ENCODE measurements at places on chromosomes 5 and 9.

- no peak for DNase-seq
Measured at GRCh38 chr9:73129941-73130685, 21.6 kb upstream of the ANXA1 start.

- no peak for DNase-seq
Measured at GRCh38 chr5:131538177-131538593, 96.8 kb downstream of the RAPGEF6 start.

- no peak for DNase-seq
Measured at GRCh38 chr5:171978016-171978415, 28.4 kb downstream of the FBXW11 start.

GRCh38 chr5:143882520-143882919 is 70.6 kb downstream of the HMHB1 start:
- no peak for DNase-seq

GRCh38 chr5:14551211-14551610 is 30.4 kb upstream of the OTULINL start:
- DNase-seq: no peak

DNA sequence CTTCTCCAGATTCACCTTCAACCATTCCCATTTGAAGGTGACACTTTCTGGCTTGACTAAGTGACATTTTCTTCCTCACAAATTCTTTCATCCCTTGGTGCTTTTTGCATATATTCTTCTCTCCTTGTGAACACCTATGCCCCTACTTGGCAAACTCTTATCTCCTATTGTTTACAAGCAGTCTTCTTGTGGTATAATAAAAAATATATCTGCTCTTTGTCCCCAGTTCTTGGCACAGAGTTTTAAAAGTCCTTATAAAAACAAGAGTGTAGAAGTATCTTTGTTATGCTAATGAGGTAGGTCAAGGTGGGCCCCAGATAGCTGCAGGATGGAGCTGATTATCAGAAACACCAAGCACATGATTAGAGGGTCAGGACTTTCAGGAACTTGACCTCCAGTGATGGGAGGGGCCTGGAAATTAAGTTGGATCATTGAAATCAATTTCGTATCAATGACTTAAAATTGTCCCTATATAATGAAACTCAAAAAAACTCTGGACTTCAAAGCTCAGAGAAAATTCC is 38.0 kb downstream of the TMEM161B start:
- DNase-seq: no peak

- no peak for DNase-seq
Measured at GRCh38 chr9:71755230-71755629, 13.1 kb downstream of the CEMIP2 start.

GRCh38 chr5:142600611-142601358 is 85.1 kb downstream of the FGF1 start:
- no peak for DNase-seq

- no peak for DNase-seq
Measured at GRCh38 chr9:20557890-20558565, 64.3 kb downstream of the MLLT3 start.

- DNase-seq: no peak
Measured at GRCh38 chr5:134568761-134569695, 43.6 kb downstream of the JADE2 start.

DNA sequence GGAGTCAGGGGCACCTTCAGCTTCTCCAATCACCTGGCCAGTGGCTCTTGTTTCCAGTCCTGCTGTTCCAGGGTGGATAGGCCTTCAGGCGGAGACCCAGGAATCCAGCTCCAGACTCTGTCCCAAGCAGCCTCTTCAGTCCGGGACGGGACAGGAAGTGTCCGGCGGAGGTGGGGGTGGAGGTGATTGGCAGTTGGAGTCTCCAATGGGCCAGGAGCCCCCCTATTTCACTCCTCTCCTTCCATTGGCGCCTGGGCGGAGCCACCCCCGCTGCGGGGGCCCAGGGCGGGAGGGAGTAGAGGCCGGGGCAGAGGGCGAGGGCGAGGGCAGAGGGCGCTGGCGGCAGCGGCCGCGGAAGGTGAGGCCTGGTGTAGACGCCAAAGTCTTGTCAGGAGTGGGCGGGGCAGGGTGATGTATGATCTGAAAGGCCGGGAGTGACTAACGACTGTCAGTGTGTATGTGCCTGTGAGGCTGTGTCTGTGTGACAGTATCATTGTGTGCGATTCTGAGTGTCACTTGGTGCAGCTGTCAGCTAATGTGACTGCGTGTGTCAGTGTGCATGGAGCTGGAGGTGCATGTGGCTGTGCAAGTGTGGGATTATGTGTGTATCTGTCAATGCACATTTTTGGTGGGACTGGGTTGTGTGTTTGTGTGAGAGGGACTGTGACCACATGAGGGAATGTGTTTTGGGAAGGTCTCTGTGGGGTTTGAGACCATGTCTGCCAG is at the start of gene IL11RA:
Gene IL11RA, plus strand, starts transcription at position 310 of the 726 bp plus-strand sequence. CDS start 3,033 bp downstream, outside the sequence.
- peak; percentile 47 for DNase-seq

GRCh38 chr5:80816590-80816989 is 143.6 kb upstream of the RASGRF2 start:
- DNase-seq: no peak

GRCh38 chr5:140338336-140338735 is 8.1 kb downstream of the HBEGF start:
- no peak for DNase-seq

- DNase-seq: no peak
Measured at GRCh38 chr9:84808416-84808815, 138.9 kb downstream of the NTRK2 start.

GRCh38 chr5:155290937-155291336 is 277.4 kb downstream of the KIF4B start:
- DNase-seq: no peak

DNA sequence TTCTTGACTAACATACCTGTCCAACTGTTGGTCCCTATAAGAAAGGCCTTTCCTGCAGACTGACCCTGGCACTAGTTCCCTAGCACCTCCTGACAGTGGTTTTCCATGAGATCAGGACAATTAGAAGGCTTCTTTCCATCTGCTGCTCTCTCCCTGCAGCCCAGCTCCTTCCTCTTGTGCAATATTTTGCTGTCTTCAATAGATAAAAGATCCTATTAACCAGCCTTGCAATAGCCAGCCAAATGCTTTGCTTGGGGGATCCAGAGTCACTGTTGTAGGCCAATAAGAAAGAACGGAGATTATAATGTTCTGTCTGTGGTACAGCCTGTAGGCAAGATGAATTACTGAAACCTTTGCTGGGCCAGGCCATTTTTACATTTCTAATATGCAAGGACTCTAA is 18.4 kb upstream of the NME5 start:
- DNase-seq: no peak

DNA sequence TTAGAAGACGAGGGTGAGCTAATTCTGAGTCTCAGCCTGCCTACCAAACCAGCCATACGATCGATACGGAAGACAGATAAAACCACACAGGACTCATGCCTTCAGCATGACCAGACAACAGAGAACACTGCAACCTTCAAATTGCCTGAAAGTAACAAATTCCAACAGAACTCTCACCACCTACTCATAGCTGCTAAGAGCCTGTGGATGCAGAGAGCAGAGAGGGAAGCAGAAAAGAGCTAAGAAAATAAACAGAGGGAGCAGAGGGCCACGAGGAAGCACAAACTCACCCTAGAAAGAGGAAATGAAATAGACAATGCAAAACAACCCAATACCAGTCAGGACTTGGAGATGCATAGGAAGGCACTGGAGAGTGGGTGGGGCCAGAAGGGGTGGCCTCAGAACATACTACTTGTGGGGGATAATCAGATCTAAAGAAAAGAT is 86.7 kb upstream of the TAS2R1 start:
- no peak for DNase-seq

DNA sequence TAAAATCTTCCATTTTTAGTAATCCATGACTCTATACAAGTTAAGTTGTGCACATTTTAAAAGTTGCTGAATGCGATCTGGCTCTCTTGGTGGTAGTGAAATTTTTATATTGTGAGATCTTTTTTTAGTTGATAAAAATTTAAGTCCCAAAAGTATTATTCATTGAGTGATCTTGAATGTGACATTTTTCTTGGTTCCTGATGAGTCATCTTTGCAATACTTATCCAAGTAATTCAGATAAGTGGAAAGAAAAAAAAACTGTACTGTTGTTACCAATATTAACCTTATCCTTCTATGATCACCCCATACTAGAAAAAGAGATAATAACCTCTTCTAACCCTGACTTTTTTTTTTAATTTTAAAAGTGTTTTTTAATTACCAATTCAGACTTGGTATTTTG is 601.3 kb downstream of the PSAT1 start:
- DNase-seq: no peak

- no peak for DNase-seq
Measured at GRCh38 chr9:3912817-3913216, 387.0 kb upstream of the RFX3 start.

GRCh38 chr5:158086856-158087255 is 227.9 kb upstream of the CLINT1 start:
- DNase-seq: no peak

GRCh38 chr9:114367366-114367765 is 20.4 kb downstream of the AKNA start:
- no peak for DNase-seq

GRCh38 chr5:28110781-28111180 is 1072.4 kb upstream of the CDH9 start:
- no peak for DNase-seq

DNA sequence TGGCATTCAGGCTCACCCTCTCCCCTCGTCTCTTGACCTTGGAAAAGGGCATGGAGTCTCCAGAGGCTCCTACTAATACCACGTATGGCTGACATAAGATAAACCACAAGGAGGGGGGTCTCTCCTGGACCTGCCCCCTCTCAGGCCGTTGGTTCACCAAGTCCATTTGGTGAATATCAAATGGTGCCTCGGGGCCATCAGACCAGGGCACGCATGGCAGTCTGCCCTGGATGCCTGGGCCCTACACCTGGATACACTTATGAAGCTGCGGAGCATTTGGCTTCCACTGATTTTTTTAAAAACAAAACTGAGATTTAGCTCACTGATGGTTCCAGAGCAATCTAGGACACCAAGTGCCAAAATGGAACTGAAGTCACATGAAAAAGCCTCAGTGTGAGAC is 40.3 kb upstream of the ZNF622 start:
- DNase-seq: no peak

- DNase-seq: no peak
Measured at GRCh38 chr5:157308836-157309465, 43.0 kb downstream of the CYFIP2 start.

DNA sequence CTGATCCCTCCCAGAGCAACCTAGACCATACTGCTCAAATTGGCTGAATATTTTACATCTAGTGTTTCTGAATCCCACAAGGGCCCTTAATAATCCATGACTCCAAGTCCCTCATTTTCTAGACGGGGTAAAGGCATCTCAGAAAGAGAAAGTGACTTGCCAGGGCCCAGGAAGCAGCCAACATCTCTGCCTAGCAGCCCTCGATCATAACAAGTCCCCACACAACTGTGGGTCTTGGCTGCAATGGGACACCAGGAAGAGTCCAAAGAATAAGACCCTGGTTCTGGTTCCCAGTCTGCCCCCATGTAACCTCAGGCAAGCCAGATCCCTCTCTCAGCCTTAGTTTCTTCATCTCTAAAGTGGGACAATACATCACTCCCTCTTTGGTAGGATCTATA is 6.3 kb downstream of the ANXA6 start:
- DNase-seq: peak; percentile 39

DNA sequence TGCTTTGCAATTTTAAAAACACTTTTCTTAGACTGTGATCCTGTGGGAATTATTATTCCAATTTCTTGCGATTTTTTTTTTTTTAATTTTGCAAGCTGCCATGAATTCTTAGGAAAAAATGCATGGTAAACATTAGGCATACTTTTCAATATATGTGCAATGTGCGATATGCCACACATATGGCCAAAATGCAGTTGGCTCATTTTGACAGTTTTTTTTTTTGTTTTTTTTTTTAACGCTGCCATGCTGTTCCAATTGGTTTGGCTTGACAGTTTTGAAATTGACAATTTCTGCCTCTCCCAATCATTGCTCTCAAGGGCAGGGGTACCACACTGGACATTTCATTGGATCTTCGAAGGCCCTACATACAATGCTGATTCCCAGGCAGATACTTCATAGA is 36.4 kb downstream of the DAPK1 start:
- DNase-seq: no peak

DNA sequence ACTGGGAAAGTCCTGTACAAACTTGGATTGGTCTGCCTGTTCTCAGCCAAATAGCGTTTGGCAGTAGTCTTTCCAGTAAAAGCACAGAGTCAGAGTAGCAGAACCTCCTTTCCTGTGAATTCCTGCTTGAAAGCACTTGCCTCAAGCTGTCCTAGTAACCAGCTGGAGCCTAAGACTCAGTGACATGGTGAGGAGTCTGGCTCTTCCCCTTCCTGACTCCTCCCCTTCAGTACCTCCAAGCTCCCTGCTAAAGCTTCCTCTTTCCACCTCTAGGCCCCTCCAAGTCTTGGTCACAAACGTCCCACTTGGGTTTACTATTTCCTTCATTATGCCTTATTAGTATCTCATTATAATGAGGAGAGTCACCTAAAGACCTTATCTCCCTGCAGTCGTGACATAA is 21.4 kb upstream of the FAM81B start:
- no peak for DNase-seq

DNA sequence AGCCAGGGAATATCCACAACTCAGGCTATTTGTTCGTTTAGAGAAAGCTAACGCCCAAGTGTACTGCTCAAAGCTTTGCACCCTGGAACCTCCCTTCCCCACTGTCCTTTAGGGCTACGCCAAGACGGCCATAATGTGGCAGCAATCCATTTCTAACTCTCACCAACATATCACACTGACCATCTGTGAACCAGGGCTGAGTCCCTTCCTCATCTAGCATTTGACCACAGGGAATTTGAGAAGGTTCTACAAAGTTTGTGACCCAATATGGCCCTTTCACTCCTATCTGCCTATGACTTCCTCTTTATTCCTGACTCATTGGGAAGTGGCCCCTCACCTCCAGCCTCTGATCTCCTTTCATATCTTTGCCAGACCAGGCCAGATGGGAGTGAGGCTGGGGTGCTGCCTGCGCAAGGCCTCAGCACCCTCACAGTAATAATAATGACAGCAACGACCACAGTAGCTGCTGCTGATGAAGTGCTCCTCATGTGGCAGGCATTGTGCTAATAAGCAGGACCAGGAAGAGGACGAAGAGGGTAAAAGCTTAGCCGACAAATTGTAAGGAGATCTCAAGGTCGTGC is 9.3 kb upstream of the ARAP3 start:
- DNase-seq: no peak

Measured in activated naive CD4-positive, alpha-beta T cell treated with anti-CD3 and anti-CD28 coated beads, Interleukin-2, amount 10 ng/mL, durations not matched to agents 7 days and 5 days (primary cell).